ENCODE measurements at places on chromosomes 16 and 17.

DNA sequence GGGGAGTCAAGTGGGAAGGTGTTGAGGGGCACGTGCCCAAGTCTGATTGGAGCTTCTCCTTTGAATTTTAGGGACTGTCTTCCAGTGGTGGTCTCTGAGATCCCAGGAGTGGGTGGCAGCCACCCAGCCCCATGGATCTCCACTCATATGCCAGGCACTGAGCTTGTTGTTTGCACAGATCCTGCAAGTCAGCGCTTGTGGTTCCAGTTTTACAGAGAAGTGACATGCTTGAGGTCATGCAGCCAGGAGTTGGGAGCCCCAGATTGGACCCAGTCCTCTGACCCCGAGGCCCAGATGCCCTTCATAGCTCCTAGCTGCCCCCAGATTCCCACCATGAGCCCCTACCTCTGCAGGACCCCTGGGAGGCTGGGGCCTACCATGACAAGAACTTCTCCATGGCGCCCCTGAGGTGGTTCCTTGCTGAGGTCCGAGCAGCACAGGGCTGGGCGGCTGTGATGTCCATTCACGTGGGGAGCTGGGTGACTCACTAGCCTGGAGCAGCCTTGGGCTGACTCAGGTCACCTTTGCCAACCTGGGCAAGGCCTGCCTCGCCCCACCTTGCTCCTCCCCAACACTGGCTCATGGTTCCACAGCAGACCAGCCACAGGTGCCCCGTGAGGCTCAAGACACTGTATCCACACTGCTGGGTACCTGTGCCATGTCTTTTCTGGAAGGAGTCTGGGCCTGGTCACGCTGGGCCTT is 47.4 kb downstream of the RAI1 start:
- DNase-seq, result no peak

- DNase-seq, result peak; percentile 34
Observed at GRCh38 chr16:53556521-53556920, 53.5 kb upstream of the AKTIP start.

- peak; percentile 20 for DNase-seq
Observed at GRCh38 chr17:77546772-77547241, 406.0 kb downstream of the SEC14L1 start.

DNA sequence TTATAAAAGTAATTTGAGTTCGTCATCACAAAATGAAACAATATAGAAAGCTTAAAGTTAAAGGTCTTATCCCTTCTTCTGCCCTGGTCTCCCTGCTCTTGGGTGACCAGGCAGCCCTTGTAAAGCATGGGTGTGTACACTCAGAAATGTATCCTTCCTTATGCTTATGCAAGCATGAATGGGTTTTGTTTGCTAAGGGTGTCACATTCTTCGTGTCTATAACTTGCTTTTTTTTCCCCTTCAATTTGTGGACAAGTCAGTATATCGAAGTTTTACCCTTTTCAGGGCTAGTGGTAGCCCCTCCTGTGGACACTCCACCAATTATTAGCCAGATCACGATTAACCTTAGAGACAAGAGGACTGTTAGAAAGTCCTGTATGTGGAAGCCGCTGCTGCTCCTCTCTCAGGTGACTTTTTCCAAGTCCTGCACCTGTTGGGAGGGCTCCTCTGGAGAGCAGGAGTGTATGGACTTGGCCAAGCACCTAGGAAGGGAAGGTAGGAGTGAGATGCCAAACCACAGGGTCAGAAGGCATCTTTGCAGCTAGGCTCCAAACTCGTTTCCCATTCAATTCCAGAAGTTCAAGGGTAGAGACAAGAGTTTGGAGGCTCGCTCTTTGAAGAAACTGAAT is 50.9 kb downstream of the LDHD start:
- no peak for DNase-seq

GRCh38 chr17:51046514-51047384 is 73.9 kb downstream of the SPAG9 start:
- peak; percentile 97 for DNase-seq

DNA sequence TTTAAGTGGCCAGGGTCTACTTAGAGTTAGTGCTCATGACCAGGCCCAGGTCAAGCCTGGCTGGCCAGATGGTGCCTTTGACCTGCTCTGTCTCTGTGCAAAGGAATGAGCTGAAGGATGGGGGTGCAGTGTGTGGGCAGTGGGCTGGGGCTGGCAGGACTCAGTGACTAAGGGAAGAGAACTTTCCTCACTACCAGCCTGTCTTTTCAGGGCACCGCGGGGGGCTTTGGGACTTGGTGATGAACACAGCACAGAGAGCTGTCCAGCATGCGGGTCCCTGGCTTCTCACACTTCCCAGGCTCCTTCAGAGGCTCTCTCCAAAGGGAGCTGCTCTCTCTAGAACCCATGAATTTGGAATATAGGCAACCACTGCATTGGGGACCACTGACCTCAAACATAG is 43.0 kb upstream of the STH start:
- no peak for DNase-seq
